ENCODE measurements at places on chromosomes 7 and 10.

GRCh38 chr7:149005427-149006344 lies 22.6 kb downstream of the PDIA4 start:
- peak; percentile 60 for DNase-seq

- no peak for DNase-seq
These were observed 116.1 kb upstream of the CDCA7L start for GRCh38 chr7:22061775-22062174.

- no peak for DNase-seq
These were observed 222.9 kb downstream of the DNAJB6 start for GRCh38 chr7:157559596-157560257.

DNA sequence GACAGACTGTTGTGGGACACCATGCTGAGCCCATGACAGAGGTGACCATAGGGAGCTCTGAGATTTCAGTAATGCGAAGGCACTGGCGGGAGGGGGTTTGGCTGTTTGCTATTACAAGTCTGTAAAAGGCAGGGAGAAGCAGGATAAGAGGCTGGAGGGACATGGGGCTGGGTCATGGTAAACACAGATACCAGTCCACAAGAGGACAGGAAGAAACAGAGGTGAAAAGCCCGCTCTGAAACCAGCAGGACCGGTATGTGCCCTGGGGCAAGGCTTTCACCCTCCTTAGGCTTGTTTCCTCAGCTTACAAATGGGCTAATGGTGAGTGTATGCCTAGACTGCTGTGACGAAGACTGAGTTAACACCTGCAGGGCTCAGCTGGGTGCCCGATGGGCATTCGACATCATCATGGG lies 34.1 kb downstream of the ANXA11 start:
- DNase-seq, result no peak

- no peak for DNase-seq
These were observed 275.5 kb upstream of the DGKB start for GRCh38 chr7:15178065-15178464.

DNA sequence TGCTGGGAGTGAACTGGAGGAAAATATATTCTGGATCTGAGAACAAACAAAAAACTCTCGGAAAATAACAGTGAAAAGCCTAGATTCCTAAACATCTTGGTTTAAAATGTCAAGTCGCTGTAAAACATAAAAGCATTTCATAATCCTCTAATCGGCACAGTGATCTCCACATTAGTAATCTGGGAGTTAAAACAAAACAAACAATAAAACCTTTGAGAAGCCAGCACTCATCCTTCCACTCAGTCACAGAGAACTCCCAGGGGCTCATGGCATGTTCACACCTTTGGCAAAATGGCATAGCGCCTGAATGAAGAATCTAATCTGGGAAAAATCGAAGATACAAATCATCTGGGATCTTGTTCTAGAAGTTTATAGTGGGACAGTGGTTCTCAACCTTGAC lies 24.1 kb upstream of the HPS1 start:
- no peak for DNase-seq

DNA sequence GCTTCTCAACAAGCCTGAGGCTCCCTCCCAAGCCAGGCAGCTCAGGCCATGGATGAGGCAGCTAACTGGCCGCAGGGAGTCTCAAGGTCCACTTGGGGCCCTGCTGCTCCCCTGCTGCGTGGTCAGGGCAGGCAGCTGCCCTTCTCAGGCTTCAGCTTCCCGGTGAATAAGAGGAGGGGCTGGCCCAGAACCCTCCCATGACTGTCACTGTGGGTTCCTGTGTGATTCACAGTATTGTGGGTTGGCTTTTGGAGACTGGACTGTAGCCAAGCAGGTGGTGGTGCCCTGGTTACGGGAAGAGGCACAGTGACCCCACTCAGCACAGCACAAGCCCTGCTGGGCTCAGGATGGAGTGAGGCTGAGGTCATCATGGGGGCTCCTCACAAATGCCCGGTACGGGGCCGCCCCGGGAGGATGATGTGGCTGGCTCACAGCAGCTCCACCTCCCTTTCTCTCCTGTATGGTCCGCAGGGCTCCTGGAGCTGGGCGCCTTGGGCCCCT lies 189.8 kb downstream of the HECW1 start:
- DNase-seq, result peak; percentile 1

GRCh38 chr10:112091703-112092102 lies 91.9 kb downstream of the GPAM start:
- no peak for DNase-seq

DNA sequence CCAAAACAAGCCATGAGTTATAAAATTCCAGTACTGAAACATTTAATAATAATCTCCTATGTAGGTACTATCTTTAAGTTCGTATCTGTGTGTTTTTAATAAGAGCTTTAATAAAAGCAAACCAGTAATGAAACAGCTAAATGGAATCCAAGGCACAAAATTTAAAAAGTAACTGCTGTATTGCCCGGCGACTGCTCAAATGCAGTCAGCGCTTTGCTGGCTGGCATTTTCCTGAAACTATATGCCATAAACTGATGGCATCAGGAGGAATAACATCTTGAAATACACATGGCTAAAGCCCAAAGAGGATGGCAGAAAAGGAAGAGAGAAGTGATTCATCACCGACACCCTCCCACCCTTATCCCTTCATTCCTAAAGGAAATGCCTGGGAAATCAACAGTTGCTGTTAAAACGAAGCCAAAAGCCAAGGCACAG lies 133.1 kb downstream of the CUBN start:
- DNase-seq, result no peak

DNA sequence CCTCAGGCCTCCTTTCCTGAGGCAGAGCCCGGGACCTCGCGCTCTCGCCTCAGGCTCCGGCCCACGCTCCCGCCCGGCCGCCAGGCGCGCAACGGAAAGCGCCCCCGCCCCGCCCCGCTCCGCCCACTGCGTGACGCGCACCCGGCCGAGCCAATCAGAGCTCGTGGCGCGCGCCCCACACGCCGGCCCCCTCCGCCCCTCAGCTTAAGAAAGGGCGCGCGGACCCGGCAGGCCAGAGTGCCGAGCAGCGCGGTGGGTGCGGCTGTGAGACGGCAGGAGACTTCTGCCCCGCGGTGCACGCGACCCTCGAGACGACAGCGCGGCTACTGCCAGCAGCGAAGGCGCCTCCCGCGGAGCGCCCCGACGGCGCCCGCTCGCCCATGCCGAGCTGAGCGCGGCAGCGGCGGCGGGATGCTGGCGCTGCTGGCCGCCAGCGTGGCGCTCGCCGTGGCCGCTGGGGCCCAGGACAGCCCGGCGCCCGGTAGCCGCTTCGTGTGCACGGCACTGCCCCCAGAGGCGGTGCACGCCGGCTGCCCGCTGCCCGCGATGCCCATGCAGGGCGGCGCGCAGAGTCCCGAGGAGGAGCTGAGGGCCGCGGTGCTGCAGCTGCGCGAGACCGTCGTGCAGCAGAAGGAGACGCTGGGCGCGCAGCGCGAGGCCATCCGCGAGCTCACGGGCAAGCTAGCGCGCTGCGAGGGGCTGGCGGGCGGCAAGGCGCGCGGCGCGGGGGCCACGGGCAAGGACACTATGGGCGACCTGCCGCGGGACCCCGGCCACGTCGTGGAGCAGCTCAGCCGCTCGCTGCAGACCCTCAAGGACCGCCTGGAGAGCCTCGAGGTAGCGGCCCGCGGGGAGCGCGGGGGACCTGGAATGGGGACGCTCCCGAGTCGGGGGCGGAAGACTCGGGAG lies at the start of gene NPTX2:
Gene NPTX2 (plus strand): TSS at position 235 of the 909 bp plus-strand sequence. CDS start 177 bp downstream, at position 412.
- DNase-seq, result peak; percentile 22

- DNase-seq, result no peak
These were observed 1.4 kb downstream of the KIN start for GRCh38 chr10:7786430-7786829.

GRCh38 chr10:125204400-125204799 lies 44.0 kb upstream of the CTBP2 start:
- DNase-seq, result no peak

DNA sequence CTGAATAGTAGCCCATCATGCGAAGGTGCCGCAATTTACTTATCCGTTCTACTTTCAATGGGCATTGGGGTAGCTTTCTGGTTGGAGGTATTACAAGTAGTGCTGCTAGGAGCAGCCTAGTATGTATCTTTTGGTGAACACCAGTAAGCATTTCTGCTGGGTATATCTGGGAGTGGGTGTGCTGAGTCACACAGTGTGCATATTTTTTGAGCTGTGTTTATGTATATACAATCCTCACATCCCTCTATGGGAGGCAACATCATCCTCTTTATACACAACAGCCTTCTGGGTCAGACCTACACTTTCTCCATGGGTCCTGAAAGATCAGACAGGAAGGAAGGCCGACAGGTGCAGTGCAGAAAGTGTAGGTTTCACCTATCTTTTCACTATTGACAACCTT lies 36.3 kb downstream of the PYROXD2 start:
- no peak for DNase-seq

GRCh38 chr7:17302575-17303142 lies 4.2 kb downstream of the AHR start:
- no peak for DNase-seq

GRCh38 chr10:130404476-130405055 lies 268.4 kb downstream of the GLRX3 start:
- no peak for DNase-seq

GRCh38 chr10:42865716-42866114 lies 83.1 kb downstream of the BMS1 start:
- no peak for DNase-seq

- DNase-seq, result no peak
These were observed 24.4 kb downstream of the DLG5 start for GRCh38 chr10:77902159-77902558.

- no peak for DNase-seq
These were observed 220.3 kb downstream of the PHTF2 start for GRCh38 chr7:78018641-78019446.

GRCh38 chr10:119522747-119523426 lies 19.6 kb downstream of the RGS10 start:
- no peak for DNase-seq

DNA sequence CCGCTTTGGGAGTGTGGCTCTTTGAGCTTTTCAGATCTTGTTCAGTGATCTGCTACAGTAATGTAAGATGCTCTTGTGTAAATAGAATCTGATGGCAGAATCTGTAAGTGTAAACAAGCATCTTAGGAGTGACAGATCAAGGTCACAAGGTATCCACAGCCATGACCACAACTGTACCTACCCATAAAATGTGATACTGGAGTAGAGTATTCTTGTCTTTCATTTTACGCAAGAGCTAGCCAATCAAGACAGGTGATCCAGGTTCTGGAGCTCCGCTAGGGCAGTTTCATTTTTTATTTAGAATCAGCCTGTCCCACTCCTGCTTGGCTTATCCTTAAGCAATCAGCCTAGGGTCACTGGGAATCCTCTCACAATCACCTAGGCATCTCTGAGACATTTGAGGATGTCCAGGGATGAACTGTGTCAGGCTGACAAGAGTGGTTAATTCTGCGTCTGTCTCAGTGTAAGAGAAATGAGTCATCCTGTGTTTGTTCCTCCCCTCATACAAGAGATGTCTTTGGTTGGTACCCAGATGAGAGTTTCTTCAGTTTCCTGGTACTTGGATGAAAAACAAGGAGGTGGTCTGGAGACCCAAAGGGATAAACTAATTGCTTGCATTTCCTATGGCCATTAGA lies 13.6 kb downstream of the ZNF138 start:
- DNase-seq, result no peak

DNA sequence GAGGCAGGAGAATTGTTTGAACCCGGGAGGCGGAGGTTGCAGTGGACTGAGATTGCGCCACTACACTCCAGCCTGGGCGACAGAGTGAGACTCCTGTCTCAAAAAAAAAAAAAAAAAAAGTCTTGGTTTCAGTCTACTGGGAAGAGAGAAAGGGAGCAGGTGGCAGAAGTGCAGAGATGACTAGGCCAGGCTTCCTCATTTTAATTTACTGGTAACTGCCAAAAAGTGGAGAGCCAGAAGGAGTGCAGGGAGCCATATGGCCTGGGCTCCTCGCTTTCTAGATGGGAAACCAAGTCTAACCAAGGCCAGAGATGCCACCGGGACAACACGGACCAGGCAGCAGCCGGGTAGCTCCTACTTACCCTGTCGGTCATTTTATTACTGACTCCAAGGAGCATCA lies 12.2 kb downstream of the SEPHS1 start:
- no peak for DNase-seq

GRCh38 chr10:23696476-23696875 lies 257.6 kb downstream of the OTUD1 start:
- no peak for DNase-seq

DNA sequence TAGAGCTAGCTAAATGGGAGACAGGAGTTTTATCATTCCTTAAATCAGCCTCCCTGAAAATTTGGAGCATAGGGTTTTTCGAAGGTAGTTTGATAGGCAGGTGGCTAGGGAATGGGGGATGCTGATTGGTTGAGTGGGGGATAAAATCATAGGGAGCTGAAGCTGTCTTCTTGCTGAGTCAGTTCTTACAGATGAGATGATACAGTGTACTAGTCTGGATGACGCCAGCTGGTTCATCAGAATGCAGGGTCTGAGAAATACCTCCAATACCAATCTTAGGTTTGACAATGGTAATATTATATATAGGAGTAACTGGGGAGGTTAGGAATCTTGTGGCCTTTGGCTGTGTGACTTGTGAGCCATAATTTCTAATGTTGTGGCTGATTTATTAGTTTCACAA lies 271.2 kb downstream of the SUGCT start:
- DNase-seq, result no peak

DNA sequence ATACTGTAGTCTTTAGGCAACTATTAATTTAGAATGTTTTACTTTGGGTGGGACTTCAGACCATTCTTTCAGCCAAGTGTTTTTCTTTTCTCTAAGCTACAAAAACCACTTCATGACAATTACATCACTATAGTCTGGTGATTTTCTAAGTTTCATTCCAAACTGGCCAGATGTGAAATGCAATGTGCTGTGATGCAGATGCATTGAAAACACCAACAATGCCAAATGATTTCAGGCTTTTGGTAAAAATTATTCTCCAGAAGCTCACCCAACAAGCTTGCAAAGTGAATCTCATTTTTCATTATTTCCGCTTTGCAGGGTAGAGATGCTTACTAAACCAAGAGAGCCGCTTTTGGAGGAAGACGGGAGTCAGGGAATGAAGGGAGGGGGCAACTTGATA lies 118.4 kb upstream of the ANK3 start:
- no peak for DNase-seq

- DNase-seq, result no peak
These were observed 122.2 kb upstream of the AMPH start for GRCh38 chr7:38753347-38753746.
